ENCODE measurements at places on chromosomes 12 and 14. TPM values are rescaled to one million over a fixed set of nuclear protein-coding genes. Genes with fewer than 3 reads are reported as not detected.

GRCh38 chr12:125696054-125696453 lies 630.8 kb downstream of the AACS start:
- H3K27ac ChIP-seq = no peak overlapping the region
- DNase-seq = no peak
- no peak overlapping the region for H3K4me3 ChIP-seq
- no peaks in the 10 kb centered on the region for H3K27me3 ChIP-seq
- no peaks in the 10 kb centered on the region for H3K36me3 ChIP-seq
- H3K4me1 ChIP-seq = no peaks in the 10 kb centered on the region

- DNase-seq = no peak
- H3K4me1 ChIP-seq = no peaks in the 10 kb centered on the region
- H3K4me3 ChIP-seq = no peak overlapping the region
Measured at GRCh38 chr12:95437565-95437964, 36.4 kb upstream of the METAP2 start.

TSHR gene
- not detected for total RNA-seq

CHFR gene
- 66.5 TPM for total RNA-seq

DNA sequence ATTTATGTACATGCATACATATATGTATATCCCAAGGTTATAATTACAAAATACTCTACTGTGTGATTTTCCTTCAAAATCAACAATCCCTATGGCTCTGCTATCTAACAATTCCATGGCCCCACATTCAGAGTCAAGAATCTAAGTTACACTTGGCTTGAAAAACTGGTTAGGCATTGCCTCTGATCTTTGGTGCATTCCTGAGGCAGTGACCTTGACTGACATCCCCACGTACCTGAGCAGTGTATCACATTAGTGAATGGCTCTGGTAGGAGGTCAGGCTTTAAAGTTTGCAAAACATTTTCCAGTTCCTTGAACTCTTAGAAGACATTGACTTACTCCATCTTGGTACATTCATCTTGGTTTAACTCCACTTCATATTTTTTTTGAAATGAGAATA lies 8.5 kb upstream of the STON2 start:
- H3K27ac ChIP-seq = no peak overlapping the region
- H3K4me1 ChIP-seq = no peaks in the 10 kb centered on the region
- H3K36me3 ChIP-seq = no peaks in the 10 kb centered on the region

TAS2R8 gene
- total RNA-seq = not detected

EXD2 gene
- total RNA-seq = 18.6 TPM

GRCh38 chr12:125882141-125882540 lies 816.9 kb downstream of the AACS start:
- H3K4me1 ChIP-seq = no peaks in the 10 kb centered on the region
- H3K27me3 ChIP-seq = no peaks in the 10 kb centered on the region
- DNase-seq = no peak
- no peak overlapping the region for H3K4me3 ChIP-seq

DNA sequence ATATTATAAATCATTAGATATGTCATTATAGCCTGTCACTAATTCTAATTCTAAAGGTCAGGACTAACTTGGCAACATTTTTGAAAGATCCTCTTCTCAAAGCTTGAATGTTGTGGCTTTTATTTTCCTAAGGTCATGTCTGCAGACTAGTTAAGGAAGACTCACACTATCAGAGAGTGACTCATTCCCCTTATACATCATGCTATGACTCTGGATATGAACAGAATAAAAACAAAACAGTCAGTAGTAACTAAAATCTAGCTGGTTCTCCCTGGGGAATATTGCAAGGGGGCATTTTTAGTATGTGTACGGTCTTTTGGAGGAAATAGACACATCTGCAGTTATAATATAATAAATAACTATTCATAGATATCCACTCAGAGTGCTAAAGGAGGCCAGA lies 170.6 kb downstream of the SLC2A13 start:
- no peaks in the 10 kb centered on the region for H3K27me3 ChIP-seq
- H3K36me3 ChIP-seq = no peaks in the 10 kb centered on the region
- no peak overlapping the region for H3K4me3 ChIP-seq

MIP gene
- total RNA-seq = not detected

- no peaks in the 10 kb centered on the region for H3K27me3 ChIP-seq
- no peak for DNase-seq
- no peak overlapping the region for H3K4me3 ChIP-seq
- H3K4me1 ChIP-seq = no peaks in the 10 kb centered on the region
Measured at GRCh38 chr12:115223991-115224390, 540.0 kb upstream of the TBX3 start.

MYH6 gene
- total RNA-seq = not detected

DNA sequence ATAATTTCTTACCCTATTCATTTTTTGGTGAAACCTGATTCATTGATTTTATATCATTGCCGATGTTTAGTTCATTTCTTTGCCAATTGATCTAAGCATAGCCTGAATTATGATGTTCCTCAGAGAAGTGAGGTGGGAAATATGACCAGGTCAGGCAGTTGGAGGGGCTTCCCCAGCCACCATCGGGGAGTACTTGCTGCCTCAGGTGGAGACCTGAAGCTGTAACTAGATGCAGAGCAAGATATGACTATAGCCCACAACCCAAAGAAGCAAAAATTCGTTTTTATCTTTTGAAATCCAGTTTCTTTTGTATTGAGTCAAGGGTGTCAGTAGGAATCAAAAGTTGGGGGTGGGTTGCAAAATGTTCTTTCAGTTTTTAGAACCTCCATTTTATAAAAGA lies 7.9 kb downstream of the PTGDR start:
- H3K27me3 ChIP-seq = peaks cover 12% of the 10 kb centered on the region
- no peaks in the 10 kb centered on the region for H3K36me3 ChIP-seq
- H3K27ac ChIP-seq = no peak overlapping the region
- no peak for DNase-seq
- H3K4me3 ChIP-seq = no peak overlapping the region

GAPDH gene
- 4,245 TPM for total RNA-seq

- no peaks in the 10 kb centered on the region for H3K36me3 ChIP-seq
- no peak overlapping the region for H3K4me3 ChIP-seq
- no peaks in the 10 kb centered on the region for H3K4me1 ChIP-seq
- no peak for DNase-seq
- no peaks in the 10 kb centered on the region for H3K27me3 ChIP-seq
Measured at GRCh38 chr12:24544368-24544767, 404.5 kb downstream of the BCAT1 start.

GXYLT1 gene
- 23.4 TPM for total RNA-seq

- H3K36me3 ChIP-seq = no peaks in the 10 kb centered on the region
- H3K27me3 ChIP-seq = no peaks in the 10 kb centered on the region
- H3K27ac ChIP-seq = no peak overlapping the region
- no peak overlapping the region for H3K4me3 ChIP-seq
- no peaks in the 10 kb centered on the region for H3K4me1 ChIP-seq
Measured at GRCh38 chr12:131640525-131640924, 70.4 kb upstream of the SFSWAP start.

TTC8 gene
- 11.9 TPM for total RNA-seq

- no peaks in the 10 kb centered on the region for H3K4me1 ChIP-seq
- H3K27ac ChIP-seq = no peak overlapping the region
- no peaks in the 10 kb centered on the region for H3K27me3 ChIP-seq
- no peaks in the 10 kb centered on the region for H3K36me3 ChIP-seq
Measured at GRCh38 chr14:27608377-27608776, 1010.5 kb upstream of the NOVA1 start.

DNA sequence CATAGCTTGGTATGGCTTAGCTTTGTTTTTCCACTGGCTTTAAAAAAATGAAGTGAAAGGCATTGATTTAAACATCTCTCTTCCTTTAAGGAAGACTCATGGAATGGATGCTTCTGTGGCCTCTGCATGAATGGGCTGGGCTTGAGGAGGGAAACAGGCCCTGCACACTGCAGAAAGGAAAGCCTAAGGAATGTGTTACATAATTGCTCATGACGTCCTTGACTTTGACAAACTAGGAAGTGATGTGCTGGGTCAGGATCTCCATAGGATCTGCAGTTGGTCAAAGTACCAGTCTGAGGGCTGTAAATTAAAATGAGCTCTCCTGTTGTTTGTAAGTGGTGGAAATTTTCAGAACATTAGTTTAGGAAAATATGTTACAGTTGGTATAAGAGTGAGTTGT lies 12.7 kb downstream of the SAMD4A start:
- H3K27me3 ChIP-seq = no peaks in the 10 kb centered on the region
- peaks cover 10% of the 10 kb centered on the region for H3K36me3 ChIP-seq
- peaks cover 18% of the 10 kb centered on the region for H3K4me1 ChIP-seq
- DNase-seq = peak; percentile 50

- H3K27ac ChIP-seq = no peak overlapping the region
- no peak overlapping the region for H3K4me3 ChIP-seq
- H3K4me1 ChIP-seq = no peaks in the 10 kb centered on the region
- H3K27me3 ChIP-seq = no peaks in the 10 kb centered on the region
- H3K36me3 ChIP-seq = no peaks in the 10 kb centered on the region
- DNase-seq = no peak
Measured at GRCh38 chr14:87325741-87326140, 667.2 kb downstream of the GALC start.

DNA sequence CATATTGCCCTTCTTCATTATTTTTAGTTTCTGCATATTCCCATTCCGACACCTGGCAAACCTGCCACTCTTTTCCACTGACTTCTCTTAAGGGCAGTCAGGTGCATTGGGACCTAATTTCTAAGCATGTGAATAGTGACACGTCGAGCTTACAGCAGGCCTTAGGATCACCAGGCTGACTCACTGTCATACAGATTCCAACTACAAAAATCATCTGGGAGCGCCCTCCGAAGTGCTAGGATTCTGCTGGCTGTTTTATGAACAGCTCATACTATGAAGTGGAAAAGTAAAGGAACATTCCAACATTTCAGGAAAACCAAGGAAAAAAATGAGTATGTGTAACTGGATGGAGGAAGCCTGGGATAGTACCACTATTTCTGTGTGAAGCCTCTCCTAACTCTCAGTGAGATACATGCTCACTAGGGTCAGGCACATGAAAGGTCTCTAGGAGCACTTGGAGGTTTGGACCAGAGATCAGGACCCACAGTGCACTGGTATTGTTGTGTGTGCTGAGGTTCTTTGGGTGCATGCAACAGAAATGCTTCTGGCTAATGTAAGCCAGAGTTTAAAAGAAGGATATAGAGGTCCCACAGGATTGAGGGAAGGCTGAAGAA lies 257.4 kb downstream of the ZFP36L1 start:
- H3K27ac ChIP-seq = no peak overlapping the region
- no peaks in the 10 kb centered on the region for H3K36me3 ChIP-seq
- H3K4me1 ChIP-seq = no peaks in the 10 kb centered on the region
- no peaks in the 10 kb centered on the region for H3K27me3 ChIP-seq

DNA sequence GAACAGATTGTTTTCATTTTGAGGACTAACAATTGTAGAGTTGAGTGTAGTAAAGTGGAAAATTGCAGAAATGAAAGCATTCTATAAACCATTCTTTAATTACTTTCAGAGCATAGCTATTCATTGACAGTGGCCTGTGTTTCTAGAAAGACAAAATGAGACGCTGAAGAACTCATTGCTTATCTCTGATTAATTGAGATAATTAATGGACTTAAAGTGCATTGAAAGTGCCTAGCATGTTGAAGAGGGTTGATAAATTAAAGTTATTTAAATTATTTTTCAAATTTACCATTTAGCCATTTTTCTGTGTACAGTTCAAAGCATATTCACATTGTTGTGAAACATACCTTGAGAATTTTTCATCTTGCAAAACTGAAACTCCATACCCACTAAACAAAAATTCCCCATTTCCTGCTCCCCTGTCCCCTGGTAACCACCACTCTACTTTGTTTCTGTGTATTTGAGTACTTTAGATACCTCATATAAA lies 57.4 kb downstream of the DAAM1 start:
- no peaks in the 10 kb centered on the region for H3K36me3 ChIP-seq
- H3K27me3 ChIP-seq = no peaks in the 10 kb centered on the region
- no peak overlapping the region for H3K4me3 ChIP-seq
- H3K4me1 ChIP-seq = peaks cover 21% of the 10 kb centered on the region
- no peak for DNase-seq
- H3K27ac ChIP-seq = no peak overlapping the region

DNA sequence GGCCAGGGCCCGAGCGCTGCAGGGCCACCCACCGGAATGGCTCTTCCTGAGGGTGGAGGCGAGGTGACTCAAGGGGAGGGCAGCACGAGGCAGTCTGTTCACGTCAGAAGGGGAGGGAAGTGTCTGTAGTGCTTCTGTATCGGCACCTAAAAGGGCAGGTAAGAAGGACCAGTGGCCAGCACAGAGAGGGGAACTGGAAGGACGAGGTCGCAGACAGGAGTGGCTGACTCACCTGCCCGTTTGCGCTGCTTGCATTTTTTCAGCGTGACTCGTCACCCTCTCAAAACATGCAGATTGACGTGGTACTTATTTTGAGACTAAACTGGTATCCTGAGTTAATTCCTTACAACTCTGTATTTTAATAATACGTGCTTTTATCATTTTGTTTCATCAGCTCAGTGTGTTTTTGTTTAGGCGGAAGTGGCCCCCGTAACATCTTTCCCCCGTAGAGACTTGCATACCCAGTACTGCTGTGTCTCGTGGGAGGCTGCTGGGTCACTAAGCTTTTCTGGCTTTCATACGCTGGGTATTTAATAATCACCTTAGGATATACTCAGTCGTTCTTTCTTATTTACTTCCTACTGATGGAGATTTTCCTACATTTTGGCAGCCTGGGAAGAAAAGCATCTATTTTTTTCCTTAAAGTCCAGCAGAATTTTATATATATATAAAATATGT lies 26.4 kb downstream of the SFSWAP start:
- no peak overlapping the region for H3K4me3 ChIP-seq
- H3K36me3 ChIP-seq = peaks cover 32% of the 10 kb centered on the region
- peaks cover 10% of the 10 kb centered on the region for H3K4me1 ChIP-seq
- H3K27me3 ChIP-seq = no peaks in the 10 kb centered on the region
- H3K27ac ChIP-seq = peak overlapping the region; percentile 61

DNA sequence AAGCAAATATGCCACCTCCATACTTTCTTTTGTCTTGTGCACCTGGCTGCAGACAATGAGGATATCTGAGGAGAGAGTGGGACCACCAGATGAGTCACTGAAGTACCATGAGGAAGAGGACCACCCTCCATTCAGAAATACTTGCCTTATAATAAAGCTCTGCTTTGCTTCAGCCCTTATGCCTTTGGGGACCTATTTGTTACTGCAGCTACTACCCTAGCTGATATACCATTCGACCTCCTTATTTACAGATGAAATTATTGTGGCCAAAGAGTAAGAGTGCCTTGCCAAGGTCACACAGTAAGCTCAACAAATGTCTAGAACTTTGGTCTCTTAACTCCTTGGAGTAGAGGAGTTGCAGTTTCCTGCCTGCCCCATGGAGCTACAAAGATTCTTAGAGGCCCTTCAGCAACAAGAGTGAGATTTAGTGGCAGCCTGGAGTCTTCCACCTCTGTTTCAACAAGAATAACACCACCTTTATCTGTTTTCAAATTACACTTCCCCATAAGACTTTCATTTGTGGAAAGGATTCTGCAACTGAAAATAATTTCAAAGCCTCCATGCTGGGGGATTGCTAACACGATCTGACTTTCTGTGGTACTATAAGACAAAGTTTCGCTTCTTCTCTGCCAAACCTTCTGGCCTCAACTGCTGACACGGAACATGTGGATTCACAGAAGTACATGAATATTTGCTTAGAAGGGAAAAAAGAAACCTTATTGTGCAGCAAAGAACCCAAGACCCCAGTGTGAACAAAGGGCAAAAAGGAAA lies 3.6 kb downstream of the CMKLR1 start:
- H3K27ac ChIP-seq = no peak overlapping the region
- no peak overlapping the region for H3K4me3 ChIP-seq
- no peak for DNase-seq
- H3K27me3 ChIP-seq = peaks cover 19% of the 10 kb centered on the region
- H3K36me3 ChIP-seq = no peaks in the 10 kb centered on the region
- peaks cover 20% of the 10 kb centered on the region for H3K4me1 ChIP-seq

MUCL1 gene
- total RNA-seq = not detected

All from endothelial cell of umbilical vein (primary cell).